SK-MEL-5 (cell line): ENCODE measurements at places on chromosomes 16 and 17.

GRCh38 chr17:62629556-62630364 lies 2.3 kb downstream of the MRC2 start:
- no peak for DNase-seq

DNA sequence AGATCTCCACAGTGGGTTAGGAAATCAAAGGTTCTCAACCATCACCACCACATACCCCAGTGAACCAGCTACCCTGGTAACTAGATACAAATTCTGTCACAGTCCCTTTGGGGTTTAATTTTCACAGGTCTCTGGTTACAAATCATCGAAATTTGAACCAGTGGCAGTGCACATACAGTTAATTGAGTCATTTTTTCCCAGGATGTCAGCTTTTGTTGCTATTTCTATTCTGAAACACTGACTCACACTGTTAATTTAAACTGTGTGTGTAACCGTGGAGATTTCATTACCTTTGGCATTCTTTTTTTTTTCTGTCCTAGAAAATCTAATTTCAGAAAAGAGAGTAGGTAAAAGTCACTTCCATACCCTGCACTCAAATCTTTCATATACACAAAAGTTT lies 511.5 kb downstream of the TOX3 start:
- DNase-seq: no peak

DNA sequence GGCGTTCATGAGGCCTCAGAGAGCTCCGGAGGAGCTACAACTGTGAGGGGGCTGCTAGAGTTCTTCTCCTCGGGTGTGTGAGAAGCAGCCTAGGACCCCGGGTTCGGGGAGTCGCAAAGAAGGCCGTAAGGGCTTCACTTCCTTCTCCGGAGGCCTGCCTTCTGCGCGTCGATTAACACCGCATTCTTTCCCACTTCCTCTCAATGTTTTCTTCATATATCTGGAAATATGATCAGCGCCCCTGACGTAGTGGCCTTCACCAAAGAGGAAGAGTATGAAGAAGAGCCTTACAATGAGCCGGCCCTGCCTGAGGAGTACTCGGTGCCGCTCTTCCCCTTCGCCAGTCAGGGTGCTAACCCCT lies 449 bp downstream of the SMCR8 start:
- DNase-seq: no peak

- DNase-seq: peak; percentile 95
Observed at GRCh38 chr17:79393358-79394052, 217.3 kb downstream of the RBFOX3 start.

DNA sequence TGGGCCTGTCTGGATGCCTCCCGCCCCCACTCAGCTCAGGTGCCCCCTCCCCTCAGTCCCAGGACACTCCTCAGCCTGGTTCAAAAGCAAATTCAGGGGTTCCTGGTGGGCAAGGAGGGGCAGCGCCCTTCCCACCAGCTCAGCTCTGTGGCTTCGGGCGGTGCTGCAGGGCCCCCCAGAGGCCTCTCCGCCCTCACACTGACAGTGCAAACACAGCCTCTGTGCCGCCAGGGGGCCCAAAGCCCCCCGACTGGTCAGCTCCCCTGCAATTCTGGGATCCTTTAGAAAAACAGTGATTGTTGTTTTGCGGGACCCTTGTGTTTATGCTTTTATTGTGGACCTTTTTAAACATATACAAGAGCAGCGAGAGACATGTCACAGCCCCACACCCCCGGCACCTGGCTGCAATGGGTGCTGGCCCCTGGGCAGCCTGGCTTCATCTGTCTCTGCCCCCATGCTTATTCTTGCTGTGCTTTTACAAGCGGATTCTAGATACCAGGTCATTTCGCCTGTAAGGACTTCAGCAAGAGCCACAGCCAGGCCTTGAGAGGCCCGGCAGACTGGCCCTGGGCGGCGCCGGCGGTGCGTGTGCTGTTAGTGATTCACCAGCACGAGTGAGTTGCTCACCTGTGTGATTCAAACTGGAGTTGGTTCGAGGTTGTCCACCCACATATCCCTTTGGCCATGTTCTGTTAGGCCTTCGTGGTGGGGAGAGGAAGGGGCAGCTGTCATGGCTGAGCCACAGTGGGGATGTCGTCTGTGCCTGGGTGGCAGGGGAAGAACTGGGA lies 21.2 kb downstream of the ZNF469 start:
- no peak for DNase-seq

DNA sequence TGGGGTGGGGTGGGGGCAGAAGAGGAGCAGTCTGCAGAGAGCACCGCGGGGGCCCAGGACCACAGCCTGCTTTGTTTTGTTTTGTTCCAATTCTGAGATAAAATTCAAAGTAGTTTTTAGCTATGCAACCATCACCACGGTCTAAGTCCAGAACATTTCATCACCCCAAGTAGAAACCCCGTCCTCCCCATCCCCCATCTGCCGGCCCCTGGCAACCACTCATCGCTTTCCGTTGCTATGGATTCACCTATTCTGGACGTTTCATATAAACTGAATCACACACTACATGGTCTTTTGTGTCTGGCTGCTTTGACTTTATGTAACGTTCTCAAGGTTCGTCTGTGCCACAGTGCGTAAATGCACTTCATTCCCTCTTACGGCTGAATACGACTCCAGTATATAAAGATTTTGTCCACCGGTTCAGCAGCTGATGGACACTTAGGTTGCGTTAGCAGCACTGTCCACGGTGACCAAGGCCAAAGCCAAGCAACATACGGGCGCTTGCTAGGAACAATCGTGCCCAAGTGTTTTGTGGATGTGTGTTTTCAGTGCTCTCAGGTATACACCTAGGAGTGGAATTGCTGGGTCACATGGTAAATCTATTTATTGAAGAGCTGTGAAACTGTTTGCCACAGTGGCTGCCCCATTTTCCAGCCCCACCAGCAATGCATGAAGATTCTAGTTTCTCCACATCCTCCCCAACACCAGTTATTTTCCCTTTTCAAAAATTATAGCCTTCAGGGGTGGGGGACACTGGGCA lies 27.7 kb upstream of the RASD1 start:
- no peak for DNase-seq
